NCI-H1417 treated with DMSO at 0.1 percent for 48 hours (cell line): ENCODE measurements at places on chromosomes 12 and 14.

- DNase-seq = no peak
Observed at GRCh38 chr12:127108360-127109215, 1158.4 kb upstream of the TMEM132C start.

DNA sequence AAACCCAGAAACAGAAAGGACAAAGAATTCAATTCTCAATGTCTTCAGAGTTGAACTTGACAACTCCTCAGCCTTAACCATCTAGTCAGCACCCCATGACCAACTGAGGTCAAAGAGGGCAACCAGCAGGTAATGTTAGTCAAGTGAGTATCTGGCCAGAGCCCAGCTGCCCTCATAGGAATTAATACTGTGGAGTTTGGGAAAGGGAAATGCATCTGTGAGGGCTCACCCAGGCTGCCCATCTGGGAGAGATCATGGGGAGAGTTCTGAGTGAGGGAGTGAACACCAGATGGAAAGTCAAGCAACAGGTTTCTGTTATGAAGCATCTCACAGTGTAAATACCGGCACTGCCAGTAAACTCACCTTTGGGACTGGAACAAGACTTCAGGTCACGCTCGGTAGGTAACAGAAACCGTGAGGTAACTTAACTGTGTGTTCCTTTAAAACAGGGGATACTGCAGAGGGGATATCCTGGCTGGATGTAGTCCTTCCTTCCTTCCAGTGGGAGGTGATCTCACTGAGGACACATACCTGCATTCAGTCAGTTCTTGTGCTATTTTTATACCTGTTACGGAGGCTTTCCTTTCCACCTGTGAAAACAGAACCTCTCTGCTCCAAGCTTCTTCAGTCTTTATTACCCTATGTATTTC lies 94.4 kb downstream of the DAD1 start:
- no peak for DNase-seq

- DNase-seq = no peak
Observed at GRCh38 chr12:19979584-19979983, 388.8 kb upstream of the PDE3A start.

- DNase-seq = peak; percentile 57
Observed at GRCh38 chr14:89417091-89417464, at the start of gene FOXN3. FOXN3 (minus strand) TSS chr14:89417233; CDS start chr14:89412476, 4,757 bp downstream.

DNA sequence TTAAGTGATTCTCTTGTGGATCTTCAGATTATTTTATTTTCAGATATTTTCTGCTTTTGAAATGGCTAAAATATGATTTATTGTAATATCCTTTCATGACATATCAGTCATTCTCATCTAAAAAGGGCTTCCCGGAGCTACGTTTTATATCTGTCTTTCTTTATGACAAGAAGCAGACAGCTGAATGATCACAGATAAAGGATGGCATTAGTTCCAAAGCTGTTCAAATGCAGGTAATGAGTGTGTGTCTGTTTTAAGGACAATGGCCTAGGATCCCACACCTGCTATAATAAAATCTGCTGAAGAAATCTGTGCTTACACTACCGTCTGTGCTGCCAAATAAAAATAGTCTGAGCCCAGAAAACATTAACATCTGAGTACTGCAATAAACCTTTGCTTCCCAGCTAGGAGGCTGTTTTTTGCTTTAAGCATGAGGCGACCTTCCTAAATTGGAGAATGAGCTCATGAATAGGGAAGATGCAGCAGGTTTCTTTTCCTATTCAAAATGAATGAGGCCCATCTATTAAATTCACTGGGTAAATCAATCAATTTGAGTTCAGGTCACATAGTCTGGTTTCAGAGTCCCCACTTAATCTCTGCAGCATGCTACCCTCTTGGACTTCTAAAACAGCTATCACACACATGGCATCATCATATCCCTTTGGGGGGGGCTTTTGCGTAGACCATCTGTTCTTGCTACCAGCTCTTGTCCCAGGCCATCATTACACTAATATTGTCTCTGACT lies 498.5 kb downstream of the NELL2 start:
- peak; percentile 73 for DNase-seq

GRCh38 chr14:98018628-98019027 lies 1221.4 kb downstream of the VRK1 start:
- no peak for DNase-seq

DNA sequence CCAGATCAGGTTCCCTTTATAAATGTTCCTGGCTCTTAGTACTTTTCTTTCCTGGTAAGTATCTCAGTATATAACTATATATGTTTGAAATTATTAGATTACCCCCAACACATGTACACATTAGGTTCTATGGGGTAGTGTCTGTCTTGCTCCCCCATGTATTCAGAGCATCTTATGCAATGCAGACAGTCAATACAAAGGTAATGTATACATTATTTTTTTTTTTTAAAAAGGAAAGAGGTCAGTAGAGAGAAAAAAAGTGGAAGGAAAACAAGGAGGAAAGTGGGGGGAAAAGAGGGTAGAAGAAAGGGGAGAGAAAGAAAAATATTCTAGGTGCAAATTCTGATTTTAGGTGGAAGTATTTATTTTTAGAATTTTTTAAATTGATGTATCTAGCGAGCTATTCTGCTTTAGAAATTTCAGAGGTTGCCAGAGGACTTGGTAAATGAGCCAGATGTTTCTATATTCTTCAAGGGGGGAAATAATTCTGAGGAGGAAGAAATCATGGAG lies 157.9 kb downstream of the STXBP6 start:
- no peak for DNase-seq

GRCh38 chr12:50728841-50729240 lies 35.1 kb upstream of the ATF1 start:
- no peak for DNase-seq

DNA sequence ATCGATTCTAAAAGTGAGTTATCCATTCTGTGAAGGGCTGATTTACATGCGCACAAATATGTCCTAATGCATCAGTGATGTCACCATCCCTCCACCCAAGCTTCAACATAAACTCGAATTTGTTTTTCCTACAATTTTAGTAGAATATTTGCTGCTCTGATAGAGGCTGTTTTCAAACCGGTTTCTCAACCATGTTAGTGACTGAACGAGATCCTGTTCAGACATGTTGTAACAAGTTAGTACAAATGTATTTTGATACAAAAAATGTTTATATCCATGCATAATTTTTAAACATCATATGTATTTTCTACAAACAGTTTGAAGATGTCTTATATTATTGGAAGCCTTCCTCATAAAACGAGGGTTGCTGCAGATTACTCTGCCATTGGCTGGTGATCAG lies 12.7 kb upstream of the PRB2 start:
- DNase-seq = no peak

GRCh38 chr14:84420221-84420620 lies 1109.7 kb upstream of the FLRT2 start:
- no peak for DNase-seq

DNA sequence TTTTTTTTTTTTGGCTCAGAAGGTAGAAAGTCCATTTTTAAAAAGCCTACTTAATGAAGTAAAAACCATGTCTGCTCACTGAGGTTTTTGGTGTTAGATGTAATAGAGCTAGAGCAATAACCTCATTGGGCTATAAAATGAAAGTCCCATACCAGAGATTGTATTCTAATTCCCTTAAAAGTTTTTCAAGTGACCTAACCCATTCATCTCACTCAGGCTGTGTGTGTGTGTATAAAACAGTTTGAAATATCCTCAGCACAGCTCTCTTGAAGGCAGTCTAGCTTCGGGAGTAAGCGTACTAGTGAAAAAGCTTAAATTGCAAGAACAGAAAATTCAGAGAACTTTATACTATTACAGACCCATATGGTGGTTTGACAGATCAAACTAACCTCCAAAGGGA lies 313.8 kb downstream of the CEP128 start:
- DNase-seq = no peak

DNA sequence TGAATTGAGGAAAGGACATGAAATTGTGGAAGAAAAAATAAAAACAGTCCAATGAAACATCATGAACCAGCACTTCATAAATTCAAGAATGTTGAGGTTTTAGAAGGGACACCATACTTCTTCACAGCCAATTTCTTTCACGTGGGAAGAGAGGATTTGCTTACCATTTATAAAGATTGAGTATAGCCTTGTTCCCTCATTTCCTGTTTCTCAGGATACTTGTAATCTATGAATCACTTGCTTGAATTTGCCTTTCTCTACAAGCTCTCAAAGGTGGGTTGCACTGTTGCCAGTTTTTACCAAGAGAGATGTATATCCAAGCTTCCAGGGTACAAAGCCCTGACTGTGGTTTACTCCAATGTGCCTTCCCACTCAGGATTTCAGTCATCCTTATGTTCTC lies 116.1 kb downstream of the DUSP6 start:
- DNase-seq = no peak

GRCh38 chr14:102738373-102739189 lies 38.7 kb upstream of the TRAF3 start:
- no peak for DNase-seq

- DNase-seq = no peak
Observed at GRCh38 chr12:8455727-8456360, at the start of gene CLEC6A. CLEC6A (plus strand) TSS chr12:8455962; CDS start chr12:8456112, 150 bp downstream.

DNA sequence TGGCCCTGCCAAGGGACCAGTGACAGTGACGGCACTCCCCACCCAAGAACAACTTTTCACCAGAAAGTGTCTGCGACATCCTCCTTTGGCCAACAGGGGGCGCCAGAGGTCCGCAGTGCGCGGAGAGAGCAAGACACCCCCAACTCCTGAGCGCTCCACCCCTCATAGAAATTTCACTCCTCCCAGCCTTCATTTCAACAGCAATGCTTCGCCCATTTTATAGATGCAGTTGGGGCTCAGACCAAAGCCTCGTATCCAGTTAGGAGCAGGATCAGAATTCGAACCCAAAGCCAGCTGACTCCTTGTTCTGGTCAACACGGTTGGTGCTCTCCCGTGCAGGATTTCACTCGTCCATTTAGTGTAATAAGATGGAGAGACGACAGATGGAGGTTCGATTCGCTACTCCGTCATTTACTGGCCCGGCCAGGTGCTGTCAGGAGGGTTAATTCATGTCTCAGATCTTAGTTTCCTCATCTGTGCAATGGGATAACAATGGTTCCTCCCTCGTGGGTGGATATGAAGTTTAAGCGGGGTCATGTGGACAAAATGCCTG lies 2.4 kb upstream of the POP5 start:
- DNase-seq = peak; percentile 26

DNA sequence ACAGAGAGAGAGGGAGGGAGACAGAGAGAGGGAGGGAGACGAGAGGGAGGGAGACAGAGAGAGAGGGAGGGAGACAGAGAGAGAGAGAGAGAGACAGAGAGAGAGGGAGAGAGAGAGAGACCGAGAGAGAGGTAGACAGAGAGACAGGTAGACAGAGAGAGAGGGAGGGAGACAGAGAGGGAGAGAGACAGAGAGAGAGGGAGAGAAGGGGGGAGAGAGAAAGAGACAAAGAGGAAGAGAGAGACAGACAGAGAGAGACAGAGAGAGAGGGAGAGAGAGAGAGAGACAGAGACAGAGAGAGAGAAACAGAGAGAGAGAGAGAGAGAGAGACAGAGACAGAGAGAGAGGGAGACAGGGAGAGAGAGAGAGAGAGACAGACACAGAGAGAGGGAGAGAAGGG lies 47.8 kb upstream of the GALNT9 start:
- no peak for DNase-seq

GRCh38 chr14:50040401-50040775 lies 76.0 kb downstream of the VCPKMT start:
- DNase-seq = no peak

DNA sequence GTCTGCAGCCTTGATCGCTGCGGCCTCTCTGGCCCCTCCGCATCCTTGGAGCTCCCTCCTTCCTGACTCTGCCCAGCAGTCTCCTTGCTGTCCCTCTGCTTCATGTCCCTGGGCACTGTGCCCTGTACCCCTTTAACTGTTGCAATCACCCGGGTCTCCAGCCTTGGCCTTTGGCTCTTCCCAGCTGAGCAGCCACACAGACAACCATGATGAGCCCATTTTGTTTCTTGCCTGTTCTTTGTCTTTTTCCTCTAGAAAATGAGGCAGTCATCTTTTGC lies 40.6 kb upstream of the MEG3 start:
- DNase-seq = no peak

- no peak for DNase-seq
Observed at GRCh38 chr14:77219591-77219990, 38.0 kb downstream of the TMEM63C start.

DNA sequence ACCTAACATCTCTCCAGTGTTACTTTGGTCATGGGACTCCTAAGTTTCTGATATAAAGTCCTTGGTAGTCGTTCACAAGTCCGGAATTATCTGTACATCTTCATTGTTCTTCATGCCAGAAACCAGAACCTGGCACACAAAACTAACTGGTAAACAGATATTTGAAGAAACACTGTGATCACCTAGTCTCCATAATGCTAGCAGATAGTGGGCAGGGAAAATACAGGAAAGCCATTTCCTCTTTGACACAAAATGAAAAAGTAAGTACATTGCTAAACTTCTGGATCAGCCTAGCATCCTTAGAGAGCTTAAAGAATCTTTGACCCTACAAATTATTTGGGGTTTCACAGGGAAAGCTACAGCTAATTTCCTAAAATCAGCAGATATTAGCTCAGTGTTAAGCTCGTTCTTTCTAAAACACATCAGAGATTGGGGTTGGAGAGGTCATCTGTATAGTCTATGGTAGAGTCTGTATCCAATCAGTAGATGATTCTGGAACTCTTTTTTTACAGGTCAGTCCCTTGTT lies 4.8 kb downstream of the DDIT3 start:
- no peak for DNase-seq

- DNase-seq = no peak
Observed at GRCh38 chr12:122503783-122504590, 3.3 kb upstream of the ZCCHC8 start.

DNA sequence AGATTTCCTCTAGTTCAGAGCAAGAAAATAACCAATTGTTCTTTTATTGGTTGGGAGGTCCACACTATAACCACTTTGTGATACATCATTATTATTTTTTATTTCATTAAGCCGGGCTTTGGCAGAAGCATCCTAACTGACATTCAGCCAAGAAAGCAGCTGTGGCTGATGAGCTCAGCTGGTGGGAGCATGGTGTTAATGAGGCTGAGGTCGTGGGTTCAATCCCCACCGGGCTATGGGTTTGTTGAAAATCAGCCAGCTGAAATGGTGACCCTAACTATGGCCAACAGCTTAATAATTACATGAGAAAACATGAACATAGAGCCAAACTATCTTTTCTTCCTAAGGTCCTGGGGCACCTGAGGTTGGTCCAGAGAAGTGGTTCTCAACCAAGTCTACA lies 378.2 kb downstream of the GLT1D1 start:
- no peak for DNase-seq

DNA sequence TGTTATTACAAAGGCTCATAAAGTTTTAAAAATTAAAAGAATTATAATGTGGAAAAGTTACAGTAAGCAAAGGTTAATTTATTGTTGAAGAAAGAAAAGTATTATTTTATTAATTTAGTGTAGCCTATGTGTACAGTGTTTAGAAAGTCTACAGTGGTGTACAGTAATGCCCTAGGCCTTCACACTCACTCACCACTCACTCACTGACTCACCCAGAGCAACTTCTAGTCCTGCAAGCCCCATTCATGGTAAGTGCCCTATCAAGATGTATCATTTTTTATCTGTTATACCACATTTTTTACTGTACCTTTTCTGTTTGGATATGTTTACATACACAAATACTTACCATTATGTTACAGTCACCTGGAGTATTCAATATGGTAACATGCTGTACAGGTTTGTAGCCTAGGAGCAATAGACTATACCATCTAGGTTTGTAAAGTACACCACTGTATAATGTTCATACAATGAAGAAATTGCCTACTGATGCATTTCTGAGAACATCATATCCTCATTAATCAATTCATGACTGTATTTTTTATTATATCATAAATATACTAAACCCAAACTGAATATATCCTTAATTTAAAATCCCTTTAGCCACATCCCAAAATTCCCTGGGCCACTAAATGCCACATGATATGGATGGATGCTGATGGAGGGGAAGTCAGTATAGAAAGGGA lies 43.6 kb upstream of the NID2 start:
- no peak for DNase-seq
